ENCODE measurements at places on chromosomes 16 and 17.

- no peak for DNase-seq
These were observed 2.1 kb downstream of the ITGB4 start for GRCh38 chr17:75723171-75723930.

- no peak for DNase-seq
These were observed 317 bp downstream of the CLTC start for GRCh38 chr17:59620064-59620359.

DNA sequence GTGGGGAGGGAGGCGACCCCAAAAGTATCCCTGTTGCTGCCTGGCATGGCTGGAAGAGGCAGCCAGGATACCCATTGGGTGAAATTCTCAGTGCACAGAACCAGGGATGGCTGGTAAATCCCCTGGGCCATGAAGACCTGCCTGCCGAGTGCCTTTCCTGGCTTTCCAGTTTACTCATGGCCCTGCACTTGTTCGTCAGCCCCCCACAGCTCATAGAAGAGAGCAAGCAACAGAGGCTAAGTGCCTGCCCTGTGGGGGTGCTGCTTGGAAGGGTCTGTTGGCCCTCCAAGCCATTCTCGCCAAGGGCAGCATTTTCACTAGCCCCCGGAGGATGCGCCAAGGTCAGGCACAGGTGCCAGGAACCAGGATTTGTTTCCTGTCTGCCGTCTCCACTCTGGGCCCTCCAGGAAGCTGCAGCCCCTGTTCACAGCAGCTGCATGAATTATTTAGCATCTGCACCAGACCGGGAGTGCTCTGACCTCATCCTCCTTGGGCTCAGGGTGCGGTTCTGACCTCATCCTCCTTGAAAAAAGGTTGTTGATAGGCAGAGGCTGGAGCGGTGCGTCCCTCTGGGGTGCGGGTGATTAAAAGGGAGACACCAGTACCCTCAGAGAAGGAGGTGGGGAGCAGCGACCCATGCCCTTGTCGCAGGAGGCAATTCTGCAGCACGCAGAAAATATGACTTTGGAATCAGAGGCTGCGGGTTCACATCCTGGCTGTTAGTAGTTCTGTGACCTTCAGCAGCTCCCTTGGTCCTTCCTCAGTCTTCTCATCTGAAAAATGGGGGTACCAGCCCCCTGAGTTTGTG, 14.2 kb upstream of the CD300A start:
- no peak for DNase-seq

DNA sequence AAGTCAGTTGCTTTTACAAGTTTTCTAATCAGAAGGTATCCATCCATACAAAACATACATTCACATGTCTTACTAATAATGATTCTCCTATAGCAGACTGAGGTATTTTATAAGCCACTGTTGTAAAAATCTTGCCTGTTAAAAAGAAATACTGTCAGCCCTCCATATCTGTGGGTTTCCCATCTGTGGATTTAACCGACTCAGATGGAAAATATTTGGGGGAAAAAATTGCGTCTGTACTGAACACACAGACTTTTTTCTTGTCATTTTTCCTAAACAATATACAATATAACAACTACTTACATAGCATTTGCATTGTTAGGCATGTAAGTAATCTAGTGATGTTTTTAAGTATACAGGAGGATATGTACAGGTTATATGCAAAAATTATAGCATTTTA, 90.4 kb downstream of the PARN start:
- DNase-seq = no peak

- DNase-seq = no peak
These were observed 454.7 kb downstream of the CDH8 start for GRCh38 chr16:61581417-61582046.

- DNase-seq = no peak
These were observed 265.0 kb downstream of the CPPED1 start for GRCh38 chr16:12538667-12539091.

DNA sequence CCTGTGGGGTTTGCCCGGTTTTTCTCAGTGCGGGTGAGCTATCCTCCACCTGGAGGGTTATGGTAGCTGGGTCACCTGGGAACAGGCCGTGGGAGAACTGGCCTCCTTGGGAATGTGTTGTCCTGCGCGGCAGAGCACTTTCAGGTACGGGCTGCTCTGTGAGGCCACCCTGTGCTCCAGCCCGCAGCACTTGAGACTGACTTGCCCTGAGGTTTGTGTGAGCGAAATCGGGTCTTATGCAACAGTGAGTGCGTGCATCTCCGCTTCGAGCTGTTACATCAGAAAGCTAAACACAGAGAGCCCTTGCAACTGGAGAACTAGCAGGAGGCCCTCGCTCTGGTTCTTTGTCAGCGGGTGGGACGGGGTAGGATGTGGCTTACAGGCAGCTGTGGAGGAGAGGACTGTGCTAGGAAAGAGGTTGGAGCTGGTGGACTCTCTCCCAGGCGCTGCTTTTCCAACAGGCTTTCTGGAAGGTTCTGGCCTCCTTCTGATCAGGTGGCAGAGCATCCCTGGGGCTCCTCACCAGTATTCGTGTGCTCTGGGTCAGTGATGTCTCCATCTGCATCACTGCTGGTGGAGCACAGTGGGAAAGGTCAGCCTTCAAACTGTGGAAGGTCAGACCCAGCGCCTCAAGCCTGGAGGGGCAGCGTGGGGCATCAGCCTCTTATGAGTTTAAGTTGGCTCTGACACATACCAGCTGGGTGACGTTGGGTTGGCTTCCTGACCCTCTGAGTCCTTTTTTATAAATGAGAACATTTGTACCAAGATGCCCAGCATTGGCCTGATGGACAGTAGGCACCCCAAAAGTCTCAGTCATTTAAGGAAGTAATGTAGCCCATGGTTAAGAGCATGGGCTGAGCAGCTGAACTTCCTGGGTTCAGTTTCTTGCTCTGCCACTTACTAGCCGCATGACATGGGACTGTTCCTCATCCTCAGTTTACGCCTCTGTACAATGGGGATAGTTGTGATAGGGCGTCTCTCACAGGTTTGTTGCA, 76.3 kb downstream of the KSR1 start:
- no peak for DNase-seq

DNA sequence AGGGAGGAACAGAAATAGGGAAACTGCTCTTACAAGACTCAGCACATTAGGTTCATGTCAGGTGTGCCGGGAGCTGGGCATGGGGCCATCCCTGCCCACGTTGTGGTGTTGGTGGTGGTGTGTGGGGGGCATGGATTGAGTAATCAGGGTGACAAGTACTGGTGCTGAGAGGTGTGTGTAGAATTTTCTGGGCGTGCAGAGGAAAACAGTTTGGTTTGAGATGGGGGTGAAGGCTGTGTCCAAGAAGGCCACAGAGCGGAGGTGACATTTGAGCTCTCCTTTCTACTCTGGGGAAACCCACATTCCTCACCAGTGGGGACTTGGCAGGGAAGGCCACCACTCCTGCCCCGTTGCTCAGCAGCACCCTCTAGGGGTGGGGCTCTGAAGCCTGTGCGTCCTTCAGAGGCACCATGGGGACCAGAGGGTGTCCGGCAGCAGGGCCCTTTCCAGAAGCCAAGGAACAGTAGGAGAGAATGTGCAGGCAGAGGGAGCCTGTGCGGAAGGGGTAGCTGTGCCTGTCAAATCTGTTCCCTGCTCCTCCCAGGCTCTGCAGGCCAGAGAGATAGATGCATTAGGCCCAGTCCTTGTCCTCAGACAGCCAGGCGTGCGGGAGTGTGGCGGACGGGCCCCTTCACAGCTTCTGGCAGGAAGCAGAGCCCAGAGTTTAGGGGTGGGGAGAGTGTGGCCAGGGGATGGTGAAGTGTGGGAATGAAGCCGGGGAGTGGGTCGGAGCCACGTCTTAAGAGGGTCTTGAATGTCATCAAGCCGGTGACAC, 48.7 kb upstream of the GSE1 start:
- DNase-seq = no peak

DNA sequence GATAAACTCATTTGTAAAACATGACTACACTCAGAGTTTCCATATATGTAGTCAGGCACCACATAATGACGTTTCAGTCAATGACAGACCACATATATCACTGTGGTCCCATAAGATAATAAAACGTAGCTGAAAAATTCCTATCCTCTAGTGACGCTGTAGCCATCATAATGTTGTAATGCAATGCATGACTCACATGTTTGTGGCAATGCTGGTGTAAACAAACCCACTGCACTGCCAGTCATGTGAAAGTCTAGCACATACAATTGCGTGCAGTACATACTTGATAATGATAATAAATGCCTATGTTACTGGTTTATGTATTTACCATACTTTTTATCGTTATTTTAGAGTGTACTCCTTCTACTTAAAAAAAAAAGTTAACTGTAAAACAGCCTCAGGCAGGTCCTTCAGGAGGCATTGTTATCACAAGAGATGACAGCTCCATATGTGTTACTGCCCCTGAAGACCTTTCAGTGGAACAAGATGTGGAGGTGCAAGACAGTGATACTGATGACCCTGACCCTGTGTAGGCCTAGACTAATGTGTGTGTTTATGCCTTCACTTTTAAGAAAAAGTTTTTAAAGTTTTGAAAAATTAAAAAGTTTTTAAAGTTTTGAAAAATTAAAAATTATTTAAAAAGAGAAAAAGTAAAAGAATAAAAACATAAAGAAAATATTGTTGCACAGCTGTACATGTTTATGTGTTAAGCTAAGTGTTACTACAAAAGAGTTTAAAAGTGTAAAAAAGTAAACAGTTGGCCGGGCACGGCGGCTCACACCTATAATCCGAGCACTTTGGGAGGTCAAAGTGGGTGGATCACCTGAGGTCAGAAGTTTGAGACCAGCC, 9.0 kb downstream of the STAT5B start:
- DNase-seq = no peak

DNA sequence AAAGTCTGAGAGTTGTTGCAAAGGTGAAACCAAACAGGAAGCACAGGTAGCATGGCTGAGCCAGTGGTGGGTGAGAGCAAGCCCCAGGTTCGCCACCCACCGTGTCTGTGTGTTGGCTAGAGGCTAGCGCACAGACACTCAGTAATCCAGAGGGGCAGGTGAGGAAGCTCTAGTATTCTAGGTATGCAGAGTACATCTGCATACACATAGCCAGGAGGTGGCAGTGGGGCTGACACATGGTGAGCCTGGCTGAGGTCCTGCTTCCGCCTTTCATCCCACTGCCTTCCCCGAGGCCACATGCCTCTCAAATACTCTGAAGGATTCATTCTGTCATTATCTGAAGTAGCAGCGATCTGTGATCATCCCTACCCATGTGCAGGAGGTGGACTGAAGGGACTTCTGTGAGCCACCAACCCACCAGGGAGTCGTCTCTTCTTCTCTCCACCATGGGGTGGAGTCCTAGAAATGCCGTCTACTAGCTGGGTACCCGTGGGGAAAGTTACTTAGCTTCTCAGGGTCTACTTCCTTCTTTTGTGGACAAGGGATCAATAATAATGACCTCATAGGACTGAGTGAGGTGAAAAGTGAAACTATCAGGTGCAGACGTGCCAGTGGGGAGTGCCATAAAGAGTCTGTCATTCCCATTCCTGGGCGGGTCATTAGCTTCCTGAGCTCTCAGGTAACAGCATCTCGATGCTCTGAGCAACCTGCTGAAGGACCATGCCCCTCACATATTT, 36.0 kb upstream of the ICAM2 start:
- peak; percentile 20 for DNase-seq

DNA sequence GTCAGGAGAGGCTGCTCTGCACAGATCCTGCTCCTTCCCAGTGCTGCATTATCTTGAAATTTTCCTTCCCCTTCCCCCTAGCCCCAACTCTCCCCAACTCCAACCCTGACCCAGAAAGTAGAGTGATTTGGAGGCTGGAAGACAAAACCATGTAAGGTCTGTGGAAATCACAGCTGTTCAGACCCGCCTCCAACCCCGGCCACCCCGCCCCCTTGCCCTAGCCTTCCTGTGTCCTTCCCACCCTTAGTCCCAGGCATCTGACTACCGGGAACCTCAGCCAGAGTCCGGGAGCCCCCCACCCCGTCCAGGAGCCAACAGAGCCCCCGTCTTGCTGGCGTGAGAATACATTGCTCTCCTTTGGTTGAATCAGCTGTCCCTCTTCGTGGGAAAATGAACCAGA, at the start of gene AOC3:
Gene AOC3, plus strand, starts transcription at position 246 of the 400 bp plus-strand sequence. Its CDS starts 145 bp downstream, at position 391.
- DNase-seq = no peak

- no peak for DNase-seq
These were observed 29.2 kb downstream of the TTLL6 start for GRCh38 chr17:48787828-48788227.

DNA sequence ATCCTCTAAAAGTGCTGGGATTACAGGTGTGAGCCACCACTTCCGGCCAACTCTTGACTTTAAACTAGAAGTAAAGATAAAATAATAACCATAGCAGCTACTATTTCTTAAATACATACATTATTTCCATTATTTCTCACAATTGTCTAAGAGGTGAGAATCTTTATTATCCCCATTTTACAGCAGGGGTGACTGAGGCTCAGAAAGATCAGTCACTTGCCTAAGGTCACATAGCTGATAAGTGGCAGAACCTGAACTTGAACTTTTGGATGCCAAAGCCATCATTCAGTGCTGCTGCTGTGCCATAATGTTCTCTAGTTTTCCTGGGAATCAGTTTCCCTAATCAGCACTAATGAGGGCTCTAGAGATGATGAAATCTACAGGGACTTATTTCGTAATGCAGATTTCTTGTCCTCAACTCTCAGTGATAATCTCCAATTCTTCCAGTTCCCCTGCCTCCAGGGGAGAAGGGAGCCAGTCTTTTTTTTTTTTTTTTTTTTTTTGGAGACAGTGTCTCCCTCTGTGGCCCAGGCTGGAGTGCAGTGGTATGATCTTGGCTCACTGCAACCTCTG, 25.2 kb upstream of the GPRC5B start:
- no peak for DNase-seq

- no peak for DNase-seq
These were observed 17.8 kb downstream of the MEAK7 start for GRCh38 chr16:84486551-84487235.

DNA sequence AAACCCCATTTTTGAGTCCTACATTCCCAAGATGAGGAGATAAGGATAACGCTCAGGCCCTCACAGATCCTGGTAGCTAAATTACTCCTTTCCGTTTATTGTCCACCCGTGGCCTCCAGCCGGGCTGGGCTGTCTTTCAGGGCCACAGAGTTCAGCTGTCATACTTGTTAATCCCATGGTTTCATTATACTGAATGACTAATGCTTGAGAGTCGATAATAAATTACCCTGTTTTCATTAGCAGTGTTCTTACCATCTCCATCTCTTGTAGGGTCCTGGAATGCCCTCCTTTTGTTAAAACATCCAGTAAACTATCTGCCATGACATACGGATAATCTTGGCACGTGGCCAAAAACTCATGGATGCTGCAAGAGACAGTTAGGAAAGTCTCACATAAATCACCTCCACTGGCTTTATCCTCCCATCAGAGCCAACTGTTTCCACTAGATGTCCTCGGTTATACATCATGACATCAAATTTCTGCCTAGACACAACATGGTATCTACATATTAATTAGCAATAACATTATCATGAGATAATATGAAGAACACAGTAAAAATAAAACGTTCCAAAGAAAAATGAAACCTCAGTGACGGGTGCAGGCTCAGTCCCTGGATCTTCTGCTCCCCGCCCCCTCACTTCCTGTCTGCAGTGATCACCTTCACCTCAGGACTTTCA, 45.3 kb downstream of the BRD7 start:
- no peak for DNase-seq

GRCh38 chr17:36105781-36106492, 2.3 kb downstream of the CCL4 start:
- DNase-seq = no peak

- DNase-seq = no peak
These were observed 33.7 kb downstream of the TMEM235 start for GRCh38 chr17:78265121-78265520.

GRCh38 chr16:49158029-49158642, 123.5 kb downstream of the CBLN1 start:
- no peak for DNase-seq

All from memory B cell (primary cell).